Progenitor cell of endocrine pancreas (in vitro differentiated cells): ENCODE measurements at places on chromosomes 7 and 10. TPM values are rescaled to one million over a fixed set of nuclear protein-coding genes. Genes with fewer than 3 reads are reported as not detected.

TNRC18 gene
- 190 and 197 TPM in 2 replicates for total RNA-seq

CPEB3 gene
- 2.1 and 2.3 TPM in 2 replicates for total RNA-seq

MRLN gene
- not detected in 2 replicates for total RNA-seq

PTPRZ1 gene
- total RNA-seq, result 0.74 and 1.6 TPM in 2 replicates

NEBL gene
- 13.2 and 17.2 TPM in 2 replicates for total RNA-seq

KCNIP2 gene
- total RNA-seq, result 4.4 and 5.5 TPM in 2 replicates

GIMAP4 gene
- total RNA-seq, result not detected in 2 replicates

TNS3 gene
- 117 and 120 TPM in 2 replicates for total RNA-seq

ANKRD22 gene
- total RNA-seq, result 0.18 TPM in 1 of 2 replicates, not detected in the other

FAM25A gene
- total RNA-seq, result not detected in 2 replicates

DNA sequence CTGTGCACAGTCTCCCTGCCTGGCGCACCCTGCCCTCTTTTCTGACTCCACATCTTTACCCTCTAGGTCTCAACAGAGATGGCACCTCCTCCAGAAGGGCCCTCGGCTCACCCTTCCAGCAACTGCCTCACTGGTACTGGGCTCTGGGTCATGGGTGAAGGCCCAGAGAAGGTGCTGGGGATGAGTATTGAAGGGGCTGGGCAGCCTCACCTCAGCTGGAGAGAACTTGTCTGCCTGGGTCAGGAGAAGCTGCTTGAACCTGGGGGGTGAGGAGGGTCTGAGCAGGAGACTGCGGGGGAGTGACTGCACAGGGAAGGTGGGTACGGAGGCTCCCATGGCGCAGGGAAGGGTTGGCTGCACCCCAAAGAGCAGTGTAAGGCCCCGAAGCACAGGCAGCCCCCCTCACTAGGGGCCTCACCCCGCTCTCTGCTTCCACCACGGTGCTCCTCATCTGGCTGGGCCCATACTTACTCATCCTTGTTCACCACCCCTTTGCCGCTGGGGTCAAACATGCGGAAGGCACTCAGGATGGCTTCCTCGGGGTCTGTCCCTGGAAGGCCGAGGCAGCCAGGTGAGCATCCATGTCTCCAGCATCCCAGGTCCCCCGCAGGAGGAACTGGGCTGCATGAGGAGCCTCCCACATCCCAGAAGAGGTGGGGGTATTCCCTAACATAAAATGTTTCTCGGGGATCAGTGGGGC, 1.7 kb downstream of the MYL7 start:
- H3K4me1 ChIP-seq, result no peaks in the 10 kb centered on the region
- no peak overlapping the region for H3K27ac ChIP-seq
- no peaks in the 10 kb centered on the region for H3K36me3 ChIP-seq
- H3K4me3 ChIP-seq, result no peak overlapping the region
- no peak for DNase-seq

- H3K27ac ChIP-seq, result peak overlapping the region; percentile 18
- H3K27me3 ChIP-seq, result peaks cover 74% of the 10 kb centered on the region
- H3K4me1 ChIP-seq, result peaks cover 22% of the 10 kb centered on the region
- H3K36me3 ChIP-seq, result no peaks in the 10 kb centered on the region
- no peak for DNase-seq
Observed at GRCh38 chr10:101032637-101033224, 1.7 kb downstream of the SFXN3 start.

DNA sequence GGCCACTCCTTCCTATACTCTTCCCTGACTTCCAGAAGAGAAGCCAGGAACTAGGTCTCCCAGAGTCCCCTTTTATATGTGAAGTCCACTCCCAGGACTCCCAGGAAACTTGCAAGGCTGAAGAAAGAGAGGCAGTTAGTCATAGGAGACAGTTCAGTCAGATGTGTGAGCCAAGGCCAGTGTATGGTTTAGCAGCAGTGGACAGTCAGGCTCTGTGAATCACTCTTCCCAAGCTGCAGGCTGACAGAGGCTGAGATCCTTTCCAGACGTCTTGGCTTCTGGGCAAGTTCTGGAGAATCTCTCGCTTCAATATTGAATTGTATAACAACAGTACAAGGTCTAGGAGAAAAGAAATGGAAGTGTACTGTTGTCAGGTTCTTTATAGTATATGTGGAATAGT, 26.9 kb downstream of the BLVRA start:
- no peaks in the 10 kb centered on the region for H3K27me3 ChIP-seq
- DNase-seq, result no peak
- peak overlapping the region; percentile 54 for H3K27ac ChIP-seq
- H3K4me1 ChIP-seq, result no peaks in the 10 kb centered on the region

GRCh38 chr7:99837649-99838361, 10.0 kb downstream of the CYP3A43 start:
- no peak overlapping the region for H3K4me3 ChIP-seq
- no peak for DNase-seq
- peaks cover 24% of the 10 kb centered on the region for H3K4me1 ChIP-seq
- H3K36me3 ChIP-seq, result no peaks in the 10 kb centered on the region
- no peaks in the 10 kb centered on the region for H3K27me3 ChIP-seq

DNA sequence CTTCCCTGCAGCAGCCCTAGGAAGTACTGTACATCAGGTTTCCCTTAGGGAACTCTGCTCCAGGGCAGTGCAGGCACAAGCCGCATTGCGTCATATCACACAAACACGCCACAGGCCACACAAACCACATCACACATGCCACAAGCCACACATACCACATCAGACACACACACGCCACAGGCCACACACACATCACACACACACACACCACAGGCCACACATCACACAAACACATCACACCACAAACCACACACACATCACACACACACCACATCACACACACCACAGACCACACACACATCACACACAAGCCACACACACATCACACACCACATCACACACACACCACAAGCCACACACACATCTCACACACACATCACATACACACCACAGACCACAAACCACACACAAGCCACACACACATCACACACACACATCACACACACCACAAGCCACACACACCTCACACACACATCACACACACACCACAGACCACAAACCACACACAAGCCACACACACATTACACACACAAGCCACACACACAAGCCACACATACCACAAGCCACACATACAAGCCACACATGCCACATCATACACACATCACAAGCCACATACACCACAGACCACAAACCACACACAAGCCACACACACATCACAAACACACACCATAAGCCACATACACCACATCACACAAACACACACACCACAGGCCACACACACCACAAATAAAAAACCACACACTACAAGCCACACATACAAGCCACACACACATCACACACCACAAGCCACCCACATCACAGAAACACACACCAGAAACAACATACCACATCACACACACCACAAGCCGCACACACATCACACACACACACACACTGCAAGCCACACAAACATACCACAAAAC, 53.4 kb downstream of the TMEM209 start:
- no peaks in the 10 kb centered on the region for H3K27me3 ChIP-seq
- H3K36me3 ChIP-seq, result peaks cover 3% of the 10 kb centered on the region
- no peak overlapping the region for H3K27ac ChIP-seq
- no peak overlapping the region for H3K4me3 ChIP-seq
- H3K4me1 ChIP-seq, result no peaks in the 10 kb centered on the region

- H3K36me3 ChIP-seq, result no peaks in the 10 kb centered on the region
- H3K27me3 ChIP-seq, result peaks cover 8% of the 10 kb centered on the region
- peak overlapping the region; percentile 2 for H3K4me3 ChIP-seq
- DNase-seq, result no peak
- H3K4me1 ChIP-seq, result peaks cover 40% of the 10 kb centered on the region
Observed at GRCh38 chr10:72089618-72090017, 1.3 kb upstream of the SPOCK2 start.

DNA sequence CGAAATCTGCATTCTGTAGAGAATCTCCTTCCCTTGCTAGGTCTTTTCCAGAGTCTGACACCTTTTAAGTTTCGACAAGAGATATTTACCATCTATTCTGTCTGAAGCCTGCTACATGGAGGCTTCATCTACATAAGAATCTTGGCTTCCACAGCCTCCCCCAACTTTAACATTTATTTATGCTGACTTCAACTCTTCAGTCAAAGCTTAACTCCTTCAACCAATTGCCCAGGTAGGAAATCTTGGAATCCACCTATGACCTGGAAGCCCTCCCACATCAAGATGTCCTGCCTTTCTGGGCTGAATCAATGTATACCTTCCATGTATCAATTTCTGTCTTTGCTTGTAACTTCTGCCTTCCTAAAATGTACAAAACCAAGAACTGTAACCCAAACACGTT, 54.7 kb downstream of the MINPP1 start:
- H3K4me3 ChIP-seq, result no peak overlapping the region
- H3K36me3 ChIP-seq, result peaks cover 3% of the 10 kb centered on the region
- H3K4me1 ChIP-seq, result peaks cover 2% of the 10 kb centered on the region
- no peak for DNase-seq
- H3K27me3 ChIP-seq, result no peaks in the 10 kb centered on the region

DNA sequence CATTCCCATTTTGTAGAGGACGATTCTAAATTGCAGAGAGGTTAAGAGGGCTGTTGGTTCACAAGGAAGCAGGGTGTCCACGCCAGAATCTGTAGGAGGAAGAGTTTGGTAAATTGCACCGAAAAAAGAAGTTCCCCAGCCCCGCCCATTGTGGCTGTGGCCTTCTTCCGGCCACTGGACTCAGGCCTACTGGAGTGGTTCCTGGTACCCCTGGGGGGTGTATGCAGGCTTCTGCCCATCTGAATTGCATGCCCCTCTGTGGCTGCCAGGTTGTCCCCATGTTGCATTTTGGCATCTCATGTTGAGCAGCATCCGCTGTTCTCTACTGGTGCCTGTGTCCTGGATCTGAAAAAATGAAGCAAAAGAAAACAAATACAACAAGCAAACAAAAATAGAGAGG, 234.2 kb downstream of the WDR11 start:
- no peak overlapping the region for H3K4me3 ChIP-seq
- no peaks in the 10 kb centered on the region for H3K36me3 ChIP-seq
- peaks cover 5% of the 10 kb centered on the region for H3K27me3 ChIP-seq
- DNase-seq, result no peak

DNA sequence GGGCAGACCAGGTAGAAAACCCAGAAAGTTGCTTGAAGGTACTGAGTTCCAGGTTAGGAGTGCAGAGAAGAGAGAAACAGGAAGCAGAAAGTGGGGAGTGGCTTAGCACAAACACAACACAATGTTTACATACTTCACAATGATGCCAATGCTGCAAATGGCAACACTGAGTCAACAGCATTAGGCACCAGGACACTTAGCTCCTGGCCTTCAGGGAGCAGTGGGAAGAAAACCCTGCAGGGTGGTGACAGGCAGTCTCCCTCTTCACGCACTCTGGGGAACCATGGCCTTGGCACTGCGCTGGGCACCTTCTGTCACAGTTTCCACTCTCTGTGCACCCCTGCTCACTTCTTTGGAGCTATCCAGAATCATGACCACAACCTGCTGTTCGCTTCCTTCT, 7.3 kb downstream of the ICA1 start:
- no peaks in the 10 kb centered on the region for H3K36me3 ChIP-seq
- peaks cover 5% of the 10 kb centered on the region for H3K4me1 ChIP-seq
- DNase-seq, result no peak

- H3K4me3 ChIP-seq, result no peak overlapping the region
- peaks cover under 1% of the 10 kb centered on the region for H3K27me3 ChIP-seq
- no peaks in the 10 kb centered on the region for H3K4me1 ChIP-seq
- H3K27ac ChIP-seq, result no peak overlapping the region
- no peaks in the 10 kb centered on the region for H3K36me3 ChIP-seq
- DNase-seq, result no peak
Observed at GRCh38 chr10:62688971-62689700, 115.4 kb upstream of the ADO start.

GRCh38 chr7:140232957-140233917, 56.5 kb upstream of the KDM7A start:
- no peak overlapping the region for H3K27ac ChIP-seq
- no peak for DNase-seq
- no peaks in the 10 kb centered on the region for H3K36me3 ChIP-seq
- no peak overlapping the region for H3K4me3 ChIP-seq
- peaks cover 9% of the 10 kb centered on the region for H3K4me1 ChIP-seq

GRCh38 chr10:43068471-43069210, 8.2 kb upstream of the RET start:
- DNase-seq, result no peak
- peaks cover 5% of the 10 kb centered on the region for H3K4me1 ChIP-seq
- H3K27me3 ChIP-seq, result peaks cover 31% of the 10 kb centered on the region
- no peak overlapping the region for H3K27ac ChIP-seq
- no peak overlapping the region for H3K4me3 ChIP-seq

GRCh38 chr7:141511676-141512396, 39.4 kb upstream of the AGK start:
- peaks cover 40% of the 10 kb centered on the region for H3K27me3 ChIP-seq
- peak; percentile 29 for DNase-seq
- H3K4me3 ChIP-seq, result peak overlapping the region; percentile 81
- peaks cover 2% of the 10 kb centered on the region for H3K36me3 ChIP-seq
- peaks cover 8% of the 10 kb centered on the region for H3K4me1 ChIP-seq

GRCh38 chr7:128172151-128172550, 68.9 kb upstream of the LEP start:
- H3K27ac ChIP-seq, result no peak overlapping the region
- H3K4me3 ChIP-seq, result no peak overlapping the region
- peaks cover 76% of the 10 kb centered on the region for H3K27me3 ChIP-seq
- H3K4me1 ChIP-seq, result peaks cover 2% of the 10 kb centered on the region
- H3K36me3 ChIP-seq, result no peaks in the 10 kb centered on the region

- peak within 1 kb of the TSS; percentile 98 for H3K27ac ChIP-seq
- no peaks in the 10 kb centered on the region for H3K27me3 ChIP-seq
- DNase-seq, result peak; percentile 61
- H3K36me3 ChIP-seq, result peaks cover 2% of the 10 kb centered on the region
Observed at GRCh38 chr7:43906331-43907010, at the start of gene URGCP. TSS of gene URGCP (minus strand) at chr7:43906596. CDS start at chr7:43906575, 21 bp downstream.

DNA sequence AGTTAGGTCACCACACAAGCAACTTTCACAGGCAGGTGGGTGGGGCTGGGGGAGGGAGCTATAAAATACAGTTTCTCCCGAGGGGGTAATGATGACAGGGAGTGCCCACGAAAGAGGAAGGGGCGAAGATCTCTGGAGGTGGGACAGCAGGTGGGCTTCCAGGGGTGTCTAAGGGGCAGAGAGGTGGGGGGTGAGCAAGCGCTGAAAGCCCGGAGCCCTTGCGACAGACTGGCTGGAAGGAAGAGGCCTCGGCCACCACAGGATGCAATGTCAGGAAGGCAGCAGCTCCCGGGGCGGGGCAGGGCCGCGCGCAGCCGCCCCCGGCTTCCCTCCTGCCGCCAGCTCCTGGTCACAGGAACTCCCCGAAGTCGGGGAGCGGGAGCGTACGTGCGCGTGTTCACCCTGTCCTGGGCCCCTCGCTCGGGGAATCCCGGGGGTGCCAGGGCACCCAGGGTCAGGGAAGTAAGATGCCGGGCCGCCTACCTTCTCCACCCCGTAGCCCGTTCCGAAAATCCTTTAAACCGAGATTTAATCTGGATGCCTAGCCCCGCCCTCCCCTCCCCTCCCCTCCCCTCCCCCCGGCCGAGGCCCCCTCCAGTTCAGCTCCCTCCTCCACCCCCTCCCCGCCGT, 105.2 kb upstream of the PPIF start:
- H3K4me3 ChIP-seq, result peak overlapping the region; percentile 64
- no peak overlapping the region for H3K27ac ChIP-seq
- H3K36me3 ChIP-seq, result no peaks in the 10 kb centered on the region
- DNase-seq, result no peak
- peaks cover 2% of the 10 kb centered on the region for H3K27me3 ChIP-seq
